NCI-H2029 (cell line): ENCODE measurements at places on chromosomes 2 and 18.
A peak's percentile ranks its signal among the peaks of the same experiment; 100 is the strongest.

GRCh38 chr2:32384529-32384928 is 27.7 kb downstream of the BIRC6 start:
- no peak for DNase-seq

DNA sequence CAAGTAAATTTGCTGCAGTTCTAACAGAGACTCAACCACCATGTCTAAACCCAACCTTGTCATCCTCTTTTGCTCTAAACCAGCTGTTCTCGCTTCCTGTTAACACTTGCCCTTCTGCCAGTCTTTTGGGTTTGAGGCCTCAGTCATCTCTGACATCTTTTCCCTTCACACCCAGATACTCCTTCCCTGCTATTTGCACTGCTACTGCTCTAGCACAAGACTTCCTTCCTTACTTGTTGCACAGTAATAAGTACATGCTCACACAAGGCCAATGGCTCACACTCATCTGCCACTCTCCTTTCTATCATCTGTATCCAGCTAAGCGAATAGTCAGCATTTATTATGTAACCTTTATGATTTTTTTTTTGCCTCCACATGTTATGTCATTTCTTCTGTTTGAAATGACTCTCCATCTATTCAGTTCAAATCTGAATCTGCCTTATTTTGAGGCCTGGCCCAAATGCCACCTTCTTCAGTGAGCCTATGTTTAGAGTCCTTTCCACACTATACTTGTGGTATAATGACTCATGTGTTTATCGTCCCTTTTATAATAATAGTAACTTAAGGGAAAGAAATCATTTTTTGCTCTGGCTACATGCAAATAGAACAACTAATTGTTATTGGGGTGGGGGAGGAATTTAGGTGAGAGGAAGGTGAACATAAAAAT is 22.5 kb upstream of the CDKL4 start:
- DNase-seq = no peak

DNA sequence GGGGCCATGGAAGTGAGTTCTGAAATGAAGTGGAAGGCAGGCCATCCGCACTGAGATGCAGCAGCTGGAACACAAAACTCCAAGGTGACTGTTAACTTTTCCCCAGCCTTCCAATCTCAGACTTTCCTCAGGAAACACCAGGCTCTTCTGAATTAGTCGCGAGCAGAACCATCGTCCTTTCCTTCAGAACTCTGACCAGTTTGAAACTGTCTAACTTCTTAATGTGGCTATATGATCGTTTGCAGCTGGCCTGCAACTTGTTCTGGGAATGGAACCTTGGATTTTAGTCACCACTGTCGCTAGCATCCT is 620 bp upstream of the RPL37A start:
- DNase-seq = no peak

DNA sequence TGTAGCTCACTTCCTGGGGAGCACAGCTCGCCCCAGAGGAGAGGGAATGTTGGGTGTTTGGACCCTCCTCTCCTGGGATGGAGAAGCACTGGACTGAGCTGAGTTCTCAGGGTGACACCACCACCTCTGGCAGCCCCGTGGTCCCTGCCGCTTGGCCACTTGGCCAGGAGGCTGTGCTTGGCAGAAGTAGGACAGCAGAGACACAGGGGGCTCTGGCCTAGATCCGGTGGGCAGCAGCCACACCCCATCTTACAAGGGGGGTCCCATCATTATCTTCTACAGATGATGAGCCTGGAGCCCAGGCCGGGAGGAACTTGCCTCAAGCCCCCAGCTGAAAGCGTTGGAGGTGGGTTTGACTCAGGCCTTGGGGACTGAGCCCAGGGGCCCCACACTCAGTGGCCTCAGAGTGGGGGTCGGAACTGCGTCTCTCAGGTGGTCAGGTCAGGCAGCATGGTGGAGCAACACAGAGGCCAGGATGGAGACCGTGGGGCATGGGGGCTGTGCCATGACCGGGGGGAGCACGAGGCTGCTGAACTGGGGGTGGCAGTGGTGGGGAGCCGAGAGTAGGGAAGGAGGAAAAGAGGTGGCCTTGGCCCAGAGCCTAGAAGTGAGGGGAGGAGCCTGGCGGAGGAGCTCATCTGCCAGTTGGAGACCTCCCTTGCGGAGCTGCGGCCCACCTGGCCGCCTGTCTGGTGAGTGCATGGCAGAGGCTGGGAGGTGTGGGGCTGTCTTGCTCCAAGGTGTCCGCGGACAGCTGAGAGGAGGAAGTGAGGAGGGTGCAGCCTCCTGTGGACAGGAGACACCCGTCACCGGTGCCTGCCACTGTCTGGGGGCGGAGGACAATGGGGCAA is 63.6 kb upstream of the HDAC4 start:
- no peak for DNase-seq

- DNase-seq = no peak
These were observed 158.4 kb downstream of the ATP9B start for GRCh38 chr18:79227621-79228020.

DNA sequence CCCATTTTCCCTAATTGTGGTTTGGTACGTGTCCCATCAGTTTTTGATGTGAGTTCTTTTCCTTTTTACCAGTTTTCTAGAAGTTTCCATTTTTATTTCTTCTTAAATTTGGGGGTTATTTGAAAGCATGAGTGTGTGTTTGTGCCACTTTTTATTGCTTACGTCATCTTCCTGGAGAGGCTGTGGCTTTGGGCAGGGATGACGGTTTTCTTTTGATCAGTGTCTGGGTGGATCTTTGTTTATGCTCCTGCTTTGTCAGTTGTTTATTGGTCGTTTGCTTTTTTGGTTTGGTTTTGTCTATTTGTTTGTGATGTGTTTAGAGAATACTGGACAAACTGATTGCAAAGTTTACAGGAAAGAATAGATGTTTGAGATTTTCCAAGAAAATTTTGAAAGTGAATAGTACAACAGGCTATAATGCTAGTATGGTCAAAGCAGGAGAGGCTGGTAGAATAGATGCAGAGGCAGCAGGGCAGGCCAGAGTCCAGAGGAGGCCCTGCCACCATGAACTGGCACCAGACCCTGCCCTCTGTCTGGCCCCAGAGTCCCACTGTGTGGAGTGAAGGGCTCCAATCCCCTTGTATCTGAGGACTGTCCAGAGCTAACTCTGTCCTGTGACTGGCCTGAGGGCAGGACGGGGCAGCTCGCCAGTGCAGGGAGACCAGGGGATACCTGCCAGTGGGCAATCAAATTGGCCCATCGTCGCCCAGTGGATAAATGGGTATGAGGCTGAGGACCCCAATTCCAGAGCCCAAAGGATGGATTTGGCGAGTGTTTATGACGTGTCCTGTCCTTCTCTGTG is 23.4 kb upstream of the SNED1 start:
- no peak for DNase-seq

GRCh38 chr2:115165529-115166109 is 723.2 kb downstream of the DPP10 start:
- peak; percentile 21 for DNase-seq

- no peak for DNase-seq
These were observed 656.4 kb downstream of the MBD2 start for GRCh38 chr18:53567929-53568574.

GRCh38 chr2:120132190-120132589 is 91.0 kb downstream of the TMEM185B start:
- no peak for DNase-seq

DNA sequence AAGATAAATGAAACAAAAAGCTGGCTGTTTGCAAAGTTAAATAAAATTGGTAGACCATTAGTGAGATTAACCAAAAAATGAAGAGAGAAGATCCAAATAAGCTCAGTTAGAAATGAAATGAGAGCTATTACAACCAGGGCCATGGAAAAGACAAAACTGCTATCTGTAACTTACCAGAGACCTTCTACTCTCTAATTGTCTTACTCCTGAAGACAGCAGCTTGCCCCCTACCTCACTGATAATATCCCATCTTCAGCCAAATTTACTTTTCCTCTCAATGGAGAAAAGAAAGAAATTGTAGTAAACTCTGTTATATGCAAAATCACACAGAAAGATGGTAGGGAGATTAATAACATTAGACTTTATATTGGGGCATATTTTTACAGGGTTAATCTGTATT is 178.2 kb downstream of the LCLAT1 start:
- no peak for DNase-seq

- peak; percentile 44 for DNase-seq
These were observed 199.2 kb downstream of the TFCP2L1 start for GRCh38 chr2:121085801-121086200.

DNA sequence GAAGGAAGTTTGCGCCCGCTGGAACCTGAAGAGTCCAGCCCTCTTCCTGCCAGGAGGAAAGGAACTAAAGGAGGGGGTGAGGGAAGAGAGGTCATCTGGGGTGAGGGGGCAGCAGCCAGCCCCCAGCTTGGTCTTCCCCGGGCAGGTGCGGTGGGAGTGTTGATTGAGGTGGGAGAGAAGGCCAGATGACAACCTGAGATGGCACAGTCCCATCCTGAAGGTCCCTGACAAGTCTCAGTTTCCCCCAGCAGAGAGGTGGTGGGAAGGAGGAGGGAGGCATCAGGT is 240.9 kb downstream of the HAUS1 start:
- DNase-seq = no peak

DNA sequence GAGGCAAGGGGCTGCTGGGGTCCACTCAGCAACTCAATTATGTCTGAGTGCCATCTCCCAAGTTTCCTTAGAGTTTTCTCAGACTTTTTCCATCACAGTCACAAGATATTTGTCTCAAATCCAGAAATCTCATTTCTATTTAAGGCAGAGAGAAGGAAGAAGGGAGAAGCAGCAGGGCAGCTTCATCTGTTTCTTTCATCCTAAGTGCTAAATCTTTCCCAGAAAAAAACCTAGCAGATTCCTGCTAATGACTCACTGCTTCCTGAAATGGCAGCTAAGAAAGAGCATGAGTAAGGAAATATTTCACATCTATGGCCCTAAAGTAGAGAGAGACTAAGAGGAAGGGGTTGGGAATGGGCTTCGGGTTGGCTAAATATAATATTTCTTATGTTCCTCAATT is 88.0 kb downstream of the KYNU start:
- no peak for DNase-seq

DNA sequence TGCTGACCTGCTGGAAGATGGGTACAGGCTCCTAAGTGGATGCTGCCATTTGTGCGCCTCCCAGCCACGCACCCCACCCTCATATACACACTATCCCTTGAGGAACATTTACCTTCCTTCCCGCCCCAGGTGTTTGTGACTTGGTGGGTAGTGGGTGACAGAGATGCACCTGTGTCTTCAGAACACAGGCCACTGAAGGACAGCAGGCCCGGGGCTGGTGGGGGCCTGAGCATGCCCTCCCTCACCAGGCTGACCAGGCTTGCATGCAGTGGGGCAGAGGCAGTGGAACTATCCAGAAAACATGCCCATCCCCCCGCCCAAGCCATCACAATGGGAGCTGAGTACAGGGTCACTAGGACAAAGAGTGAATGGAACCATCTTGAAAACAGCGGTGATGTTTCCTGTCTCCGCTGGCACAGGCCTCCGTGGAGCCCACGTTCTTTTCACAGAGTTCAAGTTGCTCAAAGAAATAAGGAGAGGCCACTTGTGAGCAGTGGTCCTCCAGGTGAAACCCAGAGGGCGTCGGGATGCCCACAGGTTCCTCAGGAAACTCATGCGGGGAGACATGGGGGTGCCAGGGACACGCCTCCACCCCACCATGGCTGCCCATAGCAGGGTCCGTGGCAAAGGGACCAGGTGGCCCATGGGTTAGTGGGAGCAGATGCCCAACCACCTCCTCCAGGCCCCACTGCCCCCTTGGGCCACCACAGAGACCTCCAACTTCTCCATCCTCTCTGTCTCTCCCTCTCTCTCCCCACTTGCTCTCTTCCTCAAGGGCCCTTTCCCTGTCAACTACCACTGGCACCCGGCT is 90.9 kb downstream of the MALT1 start:
- DNase-seq = no peak

- no peak for DNase-seq
These were observed 53.5 kb downstream of the COLEC12 start for GRCh38 chr18:446941-447560.

DNA sequence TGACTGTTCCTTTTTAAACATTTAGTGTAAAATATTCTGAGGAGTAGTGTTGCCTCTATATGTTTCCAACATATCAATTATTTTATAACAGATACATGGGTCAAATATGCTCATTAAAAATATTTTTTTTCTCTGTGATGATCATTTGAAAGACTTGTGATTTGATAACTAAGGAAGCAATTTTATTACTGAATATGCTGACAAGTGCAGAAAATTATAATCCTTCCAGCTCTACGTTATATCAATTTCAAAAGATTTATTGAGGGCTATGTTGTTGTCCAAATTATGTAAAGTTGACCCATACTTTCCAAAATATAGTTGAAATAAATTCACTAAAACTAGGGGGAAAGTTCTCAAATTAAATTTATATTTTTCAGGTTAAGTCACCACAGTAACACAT is 290.6 kb downstream of the NYAP2 start:
- DNase-seq = no peak

DNA sequence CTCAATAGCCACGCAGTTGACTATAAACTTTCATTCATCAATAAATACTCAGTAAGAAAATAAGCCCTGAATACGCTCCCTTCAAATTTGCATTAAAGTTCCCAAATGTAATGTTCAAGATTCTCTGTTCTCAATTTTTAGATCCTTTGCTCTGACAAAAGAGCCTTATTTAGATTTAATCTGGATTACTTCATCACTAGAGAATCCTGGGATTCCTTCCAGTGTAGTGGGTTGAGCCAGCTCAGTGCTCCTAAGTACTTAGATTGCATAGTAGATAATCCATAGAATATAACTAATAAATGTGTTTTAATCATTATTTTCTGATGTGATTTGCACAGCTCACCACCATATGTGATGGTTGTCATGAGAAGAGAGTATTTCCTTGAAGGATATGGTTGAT is 1286.2 kb downstream of the SUCLG1 start:
- no peak for DNase-seq

GRCh38 chr18:35180455-35180854 is 60.4 kb upstream of the ZNF397 start:
- DNase-seq = no peak

- no peak for DNase-seq
These were observed 1.1 kb downstream of the DOK1 start for GRCh38 chr2:74555610-74556103.

DNA sequence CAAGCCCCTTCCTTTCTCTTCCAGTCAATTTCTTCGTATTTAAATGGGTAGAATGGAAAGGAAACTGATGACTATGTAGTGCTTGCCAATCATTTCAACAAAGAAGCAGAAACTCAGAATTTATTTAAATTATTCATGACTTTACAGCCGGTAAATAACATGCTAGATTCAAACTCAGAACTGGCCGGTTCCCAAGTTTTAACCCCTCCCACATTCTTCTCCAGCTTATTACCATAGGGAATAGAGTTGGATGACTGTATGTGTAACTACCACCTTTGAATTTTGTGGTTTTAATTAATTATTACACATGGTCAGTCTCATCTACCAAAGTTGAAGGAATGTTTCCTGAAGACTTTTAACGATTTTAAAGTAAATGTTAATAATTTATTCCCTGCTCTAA is 819.3 kb upstream of the LRATD1 start:
- DNase-seq = no peak
